ENCODE measurements at places on chromosomes 6 and 20. TPM values are rescaled to one million over a fixed set of nuclear protein-coding genes. Genes with fewer than 3 reads are reported as not detected.

Gene SAPCD1
- 7.6 TPM for total RNA-seq

GRCh38 chr20:39107741-39108140, 145.6 kb downstream of the DHX35 start:
- DNase-seq, result no peak

GRCh38 chr20:17878069-17878911, 90.3 kb downstream of the SNX5 start:
- DNase-seq, result no peak

GRCh38 chr6:94736236-94736635, 841.1 kb upstream of the MANEA start:
- no peak for DNase-seq

GRCh38 chr6:63553208-63553607, 19.1 kb upstream of the LOC128125822 start:
- DNase-seq, result no peak

- DNase-seq, result no peak
These were observed 326.7 kb upstream of the CNR1 start for GRCh38 chr6:88492824-88493223.

DNA sequence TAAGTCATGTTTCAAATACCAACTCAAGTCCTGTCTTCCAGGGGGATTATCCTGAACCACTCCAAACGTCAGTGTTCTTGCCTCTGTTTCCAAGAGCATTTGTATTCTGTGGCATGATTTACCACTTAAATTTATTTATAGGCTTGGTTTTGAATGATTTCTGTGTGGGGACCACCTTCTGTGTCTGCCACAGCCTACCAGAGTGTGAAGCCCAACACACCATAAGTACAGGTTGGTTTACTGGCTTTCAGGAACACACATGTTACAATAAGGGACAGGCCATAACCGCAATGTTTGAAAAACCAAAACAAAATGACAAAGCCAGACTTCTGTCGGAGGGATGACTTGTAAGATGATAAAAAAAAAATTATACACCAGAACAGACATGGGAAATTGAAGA, 56.5 kb upstream of the MAP3K7 start:
- no peak for DNase-seq

Gene ESF1
- 29.2 TPM for total RNA-seq

Gene DOK5
- total RNA-seq, result 3.9 TPM

DNA sequence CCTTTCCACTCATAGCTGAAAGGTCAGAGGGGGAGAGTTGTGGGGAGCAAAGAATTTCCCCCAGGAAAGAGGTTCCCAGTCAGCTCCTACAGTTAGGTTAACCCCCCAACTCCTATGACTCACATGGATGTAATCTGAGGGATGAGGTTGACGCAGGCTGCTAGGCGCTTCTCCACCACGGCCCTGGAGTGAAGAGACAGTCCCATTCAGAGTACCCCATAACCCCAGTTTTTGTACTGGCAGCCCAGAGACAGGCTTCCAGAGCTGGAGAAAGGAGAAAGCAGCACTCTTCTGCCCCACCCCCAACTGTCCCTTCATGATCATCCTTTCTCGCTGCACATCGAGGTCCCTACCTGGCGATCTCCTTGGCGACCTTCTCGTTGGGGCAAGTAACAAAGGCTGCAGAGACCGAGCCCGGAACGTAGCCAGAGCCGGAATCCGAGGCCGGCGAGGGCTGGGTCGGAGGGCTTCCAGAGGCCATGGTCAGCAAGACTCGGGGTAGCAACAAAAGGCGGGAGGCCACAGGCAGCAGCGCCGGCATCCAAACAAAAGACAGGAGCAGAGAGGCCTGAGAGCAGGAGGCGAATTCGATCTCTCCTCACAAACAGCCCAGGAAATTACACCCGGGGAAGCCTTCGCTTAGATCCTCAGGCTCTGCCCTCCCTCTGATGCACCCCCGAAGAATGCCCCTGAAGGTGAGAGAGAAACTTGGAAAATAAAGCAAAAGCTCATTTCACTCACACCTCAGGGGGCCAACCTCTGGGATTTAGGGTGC, 592 bp downstream of the CUTA start:
- no peak for DNase-seq

Gene C4A
- 3.2 TPM for total RNA-seq

- DNase-seq, result no peak
These were observed 52.7 kb downstream of the LYRM4 start for GRCh38 chr6:5208057-5208456.

DNA sequence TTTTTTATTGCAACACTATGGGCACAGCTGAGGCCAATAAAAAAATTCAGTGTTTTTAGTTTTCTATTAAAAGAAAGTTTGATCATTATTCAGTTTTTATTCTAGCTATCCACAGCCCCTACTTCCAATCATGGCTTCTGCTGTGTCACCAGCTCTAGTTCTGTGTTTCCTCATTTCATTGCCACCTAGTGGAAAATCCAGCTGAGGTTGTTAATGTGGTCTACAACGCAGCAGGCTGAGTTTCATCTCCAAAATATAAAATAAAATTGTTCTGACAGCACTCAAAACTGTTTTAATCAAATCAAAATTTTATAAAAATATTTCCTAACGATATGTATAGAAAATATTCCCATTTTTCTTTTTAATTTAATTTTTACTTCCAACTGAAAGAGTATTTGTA, 13.6 kb downstream of the COL9A1 start:
- DNase-seq, result no peak

DNA sequence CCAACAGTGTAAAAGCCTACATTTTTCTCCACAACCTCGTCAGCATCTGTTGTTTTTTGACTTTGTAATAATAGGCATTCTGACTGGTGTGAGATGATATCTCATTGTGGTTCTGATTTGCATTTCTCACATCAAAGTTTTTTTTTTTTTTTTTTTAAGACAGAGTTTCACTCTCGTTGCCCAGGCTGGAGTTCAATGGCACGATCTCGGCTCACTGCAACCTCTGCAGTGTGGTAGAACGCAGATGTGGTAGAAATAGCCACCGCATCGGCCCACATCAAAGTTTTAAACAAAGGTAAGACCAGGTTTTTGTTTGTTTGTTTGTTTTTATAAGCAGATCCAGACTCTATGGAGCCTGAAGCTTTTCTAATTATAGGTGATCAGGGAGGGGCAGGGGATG, 12.7 kb upstream of the PPP1R3G start:
- no peak for DNase-seq

Gene HLA-DQA1
- total RNA-seq, result 4.4 TPM

DNA sequence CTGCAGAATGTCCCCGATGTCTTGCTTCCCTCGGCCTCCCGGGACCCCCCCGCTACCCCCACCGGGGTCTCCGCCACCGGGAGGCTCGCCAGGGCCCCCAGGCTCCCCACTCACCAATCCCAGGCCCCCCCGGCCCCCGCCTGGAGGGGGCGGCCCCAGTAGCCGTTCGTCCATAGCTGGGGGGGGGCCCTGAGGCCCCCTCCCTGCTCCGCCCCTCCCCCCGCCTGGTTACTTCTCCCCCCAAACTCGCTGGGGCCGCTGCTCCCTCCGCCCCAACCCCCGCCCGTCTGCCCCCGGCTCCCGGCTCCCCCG, 304 bp downstream of the PBX2 start:
- no peak for DNase-seq

- no peak for DNase-seq
These were observed 113.7 kb downstream of the FAM217A start for GRCh38 chr6:3965071-3965718.

Gene FUT9
- total RNA-seq, result not detected

DNA sequence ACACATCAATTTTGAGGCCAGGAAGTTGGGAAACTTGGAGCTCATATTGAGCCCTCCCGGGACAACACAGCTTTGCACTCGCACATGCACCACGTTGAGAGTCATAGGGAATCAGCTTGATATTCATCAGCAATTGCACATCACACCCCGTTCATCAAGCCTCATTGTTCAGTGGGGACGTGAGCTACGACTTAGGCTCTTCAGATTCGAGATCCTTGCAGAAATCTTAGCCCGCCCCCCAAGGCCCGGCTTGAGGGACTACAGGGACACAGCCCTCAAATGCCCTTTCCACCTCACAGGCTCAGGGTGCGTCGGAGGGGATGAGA, 93.0 kb upstream of the MAFB start:
- no peak for DNase-seq

- DNase-seq, result no peak
These were observed 610.3 kb downstream of the RNF144B start for GRCh38 chr6:18997375-18997826.

GRCh38 chr6:35708585-35708984, 19.9 kb upstream of the FKBP5 start:
- no peak for DNase-seq

Gene HACE1
- 12.4 TPM for total RNA-seq

Gene NANP
- total RNA-seq, result 10.9 TPM

- DNase-seq, result no peak
These were observed 157.1 kb downstream of the BCKDHB start for GRCh38 chr6:80263585-80263984.

GRCh38 chr20:47059536-47059935, 164.9 kb downstream of the EYA2 start:
- DNase-seq, result no peak

- DNase-seq, result no peak
These were observed 51.3 kb upstream of the FOXC1 start for GRCh38 chr6:1558388-1558787.

DNA sequence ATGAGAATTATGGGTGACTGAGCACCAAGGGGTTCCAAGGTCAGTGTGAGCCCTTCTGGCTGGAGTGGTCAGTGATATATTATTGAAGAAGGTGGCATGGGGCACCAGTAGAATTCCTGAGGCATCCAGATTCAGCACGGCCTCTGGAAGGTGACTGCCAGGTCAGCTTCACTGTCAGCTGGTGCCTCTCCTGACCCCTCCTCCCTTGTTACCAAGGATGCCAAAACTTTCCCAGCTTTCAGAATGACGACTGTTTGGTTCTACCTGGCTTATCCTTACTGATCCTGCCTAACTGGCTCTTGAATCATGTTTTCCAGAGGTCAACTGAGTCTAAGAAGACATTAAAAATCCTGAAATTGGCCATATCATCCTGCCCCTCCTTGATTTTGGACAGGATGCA, 189.2 kb upstream of the AGPAT4 start:
- DNase-seq, result no peak

Gene PAK5
- total RNA-seq, result not detected

- DNase-seq, result no peak
These were observed 13.8 kb upstream of the POLR1H start for GRCh38 chr6:30047220-30047619.

GRCh38 chr6:3429211-3429610, 27.6 kb downstream of the SLC22A23 start:
- DNase-seq, result no peak

- DNase-seq, result no peak
These were observed 122.7 kb downstream of the GFRAL start for GRCh38 chr6:55450005-55450404.

DNA sequence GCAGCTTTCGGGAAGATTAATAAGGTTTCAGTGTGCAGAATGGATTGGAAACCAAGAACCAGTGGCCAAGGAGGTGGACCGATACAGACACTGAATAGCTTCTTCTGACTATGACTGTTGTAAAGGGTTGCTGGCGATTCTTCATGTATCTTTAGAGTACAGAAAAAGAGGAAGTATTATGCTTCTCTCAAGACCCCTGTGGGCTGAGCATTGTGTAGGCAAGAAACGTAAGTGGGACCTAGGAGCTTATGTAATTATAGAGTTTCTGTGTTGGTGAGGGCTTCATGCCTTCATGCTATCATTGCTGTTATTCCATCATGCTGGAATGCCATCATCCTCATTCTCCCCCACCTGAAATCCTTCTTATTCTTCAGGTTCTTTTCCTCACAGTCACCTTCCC, 105.4 kb upstream of the AKIRIN2 start:
- no peak for DNase-seq

DNA sequence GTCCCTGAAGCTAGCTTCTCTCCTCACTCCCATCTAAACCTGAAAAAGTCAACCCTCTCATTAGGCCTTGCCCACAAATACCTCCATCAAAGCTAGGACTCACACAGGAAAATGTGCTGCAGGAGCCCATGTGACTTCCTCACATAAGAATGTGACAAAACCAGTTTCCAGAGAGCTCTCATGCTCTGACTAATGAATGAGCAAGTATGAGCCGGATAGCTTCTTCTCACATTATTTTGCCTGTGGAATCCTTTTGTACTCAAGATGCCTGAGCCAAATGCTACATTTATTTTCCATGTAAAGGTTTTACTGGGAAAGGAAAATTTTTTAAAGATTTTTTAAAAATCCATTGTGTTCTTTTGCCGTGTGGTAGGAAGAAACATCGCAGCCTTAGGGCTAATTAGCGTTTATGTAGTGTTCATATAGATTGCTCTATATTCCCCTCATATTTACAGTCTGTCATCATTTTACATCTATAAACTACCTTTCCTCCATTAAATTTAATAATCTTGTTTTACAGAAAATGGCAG, 68.6 kb upstream of the CCN6 start:
- no peak for DNase-seq

DNA sequence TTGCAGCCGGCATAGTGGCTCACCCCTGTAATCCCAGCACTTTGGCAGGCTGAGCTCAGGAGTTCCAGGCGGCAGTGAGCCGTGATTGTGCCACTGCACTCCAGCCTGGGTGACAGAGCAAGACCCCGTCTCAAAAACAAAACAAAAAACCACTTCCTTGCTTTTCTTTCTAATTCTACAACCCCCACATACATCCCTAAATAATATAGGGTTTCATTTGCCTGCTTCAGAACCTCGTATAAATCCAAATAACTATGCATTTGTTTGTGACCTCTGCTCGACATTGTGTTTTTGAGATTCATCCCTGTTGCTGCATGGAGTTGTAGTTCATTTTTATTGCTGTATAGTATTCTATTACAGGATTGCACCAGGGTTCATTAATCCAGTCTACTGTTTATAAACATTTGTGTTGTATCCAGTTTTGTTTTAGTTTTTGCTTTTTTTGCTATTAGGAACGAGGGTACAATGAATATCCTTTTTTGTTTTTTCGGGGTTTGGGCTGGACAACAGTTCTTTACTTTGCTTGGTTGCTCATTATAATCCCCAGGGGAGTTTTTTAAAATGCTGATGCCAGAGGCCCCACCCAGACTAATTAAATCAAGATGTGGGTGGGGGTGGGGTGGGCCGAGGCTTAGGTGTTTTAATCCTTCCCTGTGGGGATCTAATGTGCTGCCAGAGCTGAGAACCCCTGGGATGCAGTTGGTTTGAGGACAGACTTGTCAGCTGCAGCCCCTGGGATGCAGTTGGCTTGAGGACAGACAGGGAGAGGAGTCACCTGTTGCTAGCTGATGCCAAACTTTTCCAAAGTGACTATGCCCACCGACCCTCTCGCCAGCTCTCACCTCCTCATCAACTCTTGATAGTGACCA, 2.4 kb upstream of the SNAI1 start:
- no peak for DNase-seq

Gene SLC32A1
- not detected for total RNA-seq

DNA sequence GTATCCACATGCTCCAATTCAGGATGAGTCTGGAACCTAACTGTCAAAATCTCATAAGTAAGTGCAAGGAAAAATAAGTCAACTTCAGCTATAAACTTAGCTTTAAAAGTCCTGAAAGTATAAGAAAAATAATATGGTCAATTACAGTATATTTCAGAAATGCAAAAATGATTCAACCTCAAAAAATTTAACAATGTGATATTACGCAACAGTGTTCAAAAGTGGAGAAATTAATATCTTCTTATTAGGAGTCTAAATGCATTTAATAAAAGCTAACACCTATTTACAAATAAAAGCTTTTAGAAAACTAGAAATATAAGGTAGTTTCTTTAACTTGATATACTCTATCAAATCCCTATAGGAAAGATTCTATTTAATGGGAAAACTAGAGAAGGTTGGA, 111.2 kb upstream of the OPRM1 start:
- no peak for DNase-seq

GRCh38 chr6:56377295-56377694, 129.9 kb upstream of the COL21A1 start:
- DNase-seq, result no peak

Gene NKAPL
- 0.46 TPM for total RNA-seq

Gene BLCAP
- total RNA-seq, result 30.9 TPM

Gene PERP
- 2.1 TPM for total RNA-seq

Measured in activated naive CD8-positive, alpha-beta T cell treated with anti-CD3 and anti-CD28 coated beads for 36 hours (primary cell).